Stimulated activated CD8-positive, alpha-beta memory T cell treated with anti-CD3 and anti-CD28 coated beads, Interleukin-7, amount 100 ng/mL, for 1 hour (primary cell): ENCODE measurements at places on chromosomes 2 and 18.

DNA sequence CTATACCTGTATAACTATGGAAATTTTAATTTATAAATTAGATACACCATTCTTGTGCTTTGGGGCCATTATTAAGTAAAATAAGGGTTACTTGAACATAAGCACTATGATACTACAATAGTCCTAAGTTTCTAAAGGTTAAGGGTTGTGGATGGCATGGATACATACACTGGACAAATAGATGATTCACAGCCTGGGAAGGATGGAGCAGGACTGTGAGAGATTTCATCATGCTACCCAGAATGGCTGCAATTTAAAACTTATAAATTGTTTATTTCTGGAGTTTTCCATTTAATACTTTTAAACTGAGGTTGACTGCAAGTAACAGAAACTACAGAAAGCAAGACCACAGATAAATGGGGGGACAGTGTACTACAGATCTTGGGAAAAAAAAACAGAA is 295.8 kb upstream of the ZNF804A start:
- no peak for DNase-seq

GRCh38 chr2:133652398-133652797 is 84.1 kb upstream of the NCKAP5 start:
- DNase-seq = no peak

GRCh38 chr18:13583576-13584550 is 142.5 kb downstream of the FAM210A start:
- no peak for DNase-seq

GRCh38 chr2:179950391-179950790 is 56.7 kb downstream of the CWC22 start:
- DNase-seq = no peak

DNA sequence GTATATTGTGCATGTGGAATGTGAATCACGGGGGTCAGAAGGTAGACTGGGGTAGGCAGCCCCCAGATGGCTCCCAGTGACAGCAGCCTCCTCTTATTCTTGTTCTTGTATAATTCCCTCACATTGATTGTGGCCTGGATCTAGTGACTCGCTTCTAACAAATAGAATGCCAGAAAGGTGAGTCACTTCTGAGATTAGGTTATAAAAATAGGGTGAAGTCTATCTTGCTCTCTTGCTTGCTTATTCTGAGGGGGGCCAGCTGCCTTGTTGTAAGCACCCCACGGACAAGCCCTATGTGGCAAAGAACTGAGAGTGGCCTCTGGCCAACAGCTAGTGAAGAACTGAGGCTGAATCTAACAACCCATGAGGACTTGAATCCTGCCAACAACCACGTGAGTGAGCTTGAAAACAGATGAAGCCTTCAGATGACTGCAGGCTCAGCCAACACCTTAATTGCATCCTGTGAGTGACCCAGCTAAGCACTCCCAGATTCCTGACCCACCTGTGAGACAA is 15.6 kb upstream of the RMND5A start:
- DNase-seq = no peak

DNA sequence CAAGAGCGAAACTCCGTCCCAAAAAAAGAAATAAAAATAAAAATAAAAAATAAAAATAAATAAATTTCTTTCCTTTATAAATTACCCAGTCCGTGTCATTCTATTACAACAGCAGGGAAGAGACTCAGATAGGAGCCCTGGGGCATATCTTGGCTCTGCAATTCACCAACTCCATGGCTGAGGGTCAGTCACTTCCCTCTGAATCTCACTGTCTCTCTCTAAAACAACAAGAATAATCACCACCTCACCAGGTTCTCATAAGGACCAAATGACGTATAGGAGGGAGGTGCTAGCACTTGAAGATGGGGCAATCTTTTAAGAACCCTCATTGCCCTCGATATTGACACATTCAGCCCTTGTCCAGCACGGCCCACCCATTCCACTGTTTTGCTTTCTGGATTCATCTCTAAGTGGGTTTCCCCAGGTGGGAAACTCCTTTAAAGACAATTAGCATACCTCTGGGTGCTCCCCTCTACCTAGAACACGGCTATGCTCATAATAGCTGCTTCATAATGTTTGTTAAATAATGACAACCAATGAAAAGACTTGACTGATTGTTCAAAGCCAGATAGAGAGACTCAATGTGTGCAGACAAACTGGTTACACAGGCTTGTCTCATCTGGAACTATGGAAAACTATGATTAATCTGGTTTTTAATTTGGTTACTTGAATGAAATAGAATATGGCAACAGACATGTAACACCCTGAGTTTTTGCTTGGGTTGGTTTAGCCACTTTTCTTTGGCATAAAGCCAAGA is 15.1 kb downstream of the MYCN start:
- no peak for DNase-seq

- DNase-seq = no peak
Observed at GRCh38 chr2:56624181-56624580, 440.4 kb downstream of the CCDC85A start.

GRCh38 chr2:184577743-184578142 is 20.6 kb upstream of the ZNF804A start:
- no peak for DNase-seq
